Psoas muscle (tissue), 8 donors: ENCODE measurements at places on chromosomes 7 and 10.
A peak's percentile ranks its signal among the peaks of the same experiment; 100 is the strongest.

DNA sequence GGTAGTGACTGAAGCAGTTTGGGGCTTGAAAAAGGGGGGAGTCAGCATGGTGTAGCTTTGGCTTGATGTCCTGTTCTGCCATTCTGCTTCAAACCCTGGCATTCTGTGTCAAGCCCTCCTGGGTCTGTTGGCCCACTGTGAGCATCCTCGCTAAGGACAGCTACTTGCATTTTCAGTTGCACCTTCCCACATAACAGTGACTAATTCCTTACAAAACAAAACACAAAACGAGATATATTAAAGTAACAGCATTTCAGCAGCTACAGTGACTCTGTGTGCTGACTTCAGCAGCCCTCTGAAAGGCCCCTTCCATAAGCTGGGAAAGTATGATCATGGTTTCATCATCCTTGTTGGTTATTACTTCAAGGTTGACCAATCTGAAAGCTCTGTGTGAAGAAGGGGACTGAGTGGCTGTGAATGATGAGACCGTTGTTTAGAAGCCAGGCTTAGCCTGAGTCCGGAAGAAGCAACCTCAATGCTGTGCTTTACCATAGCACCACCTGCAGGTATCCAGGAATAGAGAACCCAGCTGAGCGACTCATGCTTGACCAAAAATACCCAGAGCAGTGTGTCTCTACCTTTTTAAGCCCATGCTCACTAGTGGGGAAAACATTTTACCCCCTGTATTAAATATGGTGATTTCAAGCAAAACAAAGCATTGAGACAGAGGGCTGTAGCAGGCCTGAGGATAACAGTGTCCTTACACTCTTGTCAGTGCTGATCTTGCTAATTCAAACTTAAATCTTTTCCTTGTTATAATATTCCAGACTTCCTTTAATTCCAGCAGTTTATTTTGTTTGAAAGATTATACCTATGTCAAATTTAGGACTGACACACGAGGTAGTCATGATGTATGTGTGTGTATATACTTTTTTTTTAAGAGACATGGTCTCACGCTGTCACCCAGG lies 42.6 kb upstream of the CC2D2B start:
- H3K27me3 ChIP-seq = no peaks in the 10 kb centered on the region
- no peak overlapping the region for H3K27ac ChIP-seq
- H3K36me3 ChIP-seq = peaks cover 17% of the 10 kb centered on the region

DNA sequence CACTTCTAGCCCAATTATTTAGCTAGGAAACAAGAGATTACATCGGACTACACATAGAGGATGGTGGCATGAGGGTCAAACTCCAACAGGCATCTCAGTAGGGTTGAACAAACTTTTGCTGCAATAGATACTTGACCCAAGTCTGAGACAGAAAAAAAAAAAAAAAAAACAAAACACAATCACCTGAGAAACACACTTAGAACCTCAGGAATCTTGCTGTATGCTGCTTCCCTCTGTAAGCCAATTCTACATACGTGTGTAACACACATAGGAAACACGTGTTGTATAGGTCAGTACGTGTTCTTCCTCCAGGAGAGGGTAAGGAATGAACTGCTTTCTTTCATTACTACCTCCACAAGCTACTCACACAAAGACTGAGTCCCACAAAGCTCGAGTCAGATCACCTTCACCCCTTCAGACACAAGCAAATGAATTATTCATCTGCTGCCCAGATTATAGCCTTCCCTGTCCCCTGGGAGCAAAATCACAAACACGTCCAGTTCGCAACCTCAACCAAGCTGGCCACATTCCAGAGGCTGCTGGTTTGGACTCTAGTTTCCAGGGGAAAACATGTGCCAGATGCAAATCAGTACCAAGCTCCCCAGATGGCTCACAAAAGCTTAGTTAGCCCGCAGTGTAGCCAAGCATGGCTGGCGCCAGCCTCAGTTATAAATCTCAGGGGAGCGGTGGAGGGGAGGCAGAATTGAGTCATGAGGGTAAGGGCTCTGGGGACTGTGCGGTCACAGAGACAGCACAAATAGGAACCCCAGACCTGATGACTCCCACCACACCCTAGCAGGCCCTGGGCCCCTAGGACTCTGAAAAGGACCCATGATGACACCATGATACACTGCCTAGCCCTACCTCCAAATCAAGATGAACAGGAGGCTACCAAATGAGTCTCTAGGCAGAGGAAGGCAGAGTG lies 15.1 kb downstream of the PSAP start:
- no peaks in the 10 kb centered on the region for H3K27me3 ChIP-seq
- DNase-seq = peak; percentile 72
- H3K36me3 ChIP-seq = peaks cover 4% of the 10 kb centered on the region
- peak overlapping the region; percentile 47 for H3K4me3 ChIP-seq
- peaks cover 80% of the 10 kb centered on the region for H3K4me1 ChIP-seq

DNA sequence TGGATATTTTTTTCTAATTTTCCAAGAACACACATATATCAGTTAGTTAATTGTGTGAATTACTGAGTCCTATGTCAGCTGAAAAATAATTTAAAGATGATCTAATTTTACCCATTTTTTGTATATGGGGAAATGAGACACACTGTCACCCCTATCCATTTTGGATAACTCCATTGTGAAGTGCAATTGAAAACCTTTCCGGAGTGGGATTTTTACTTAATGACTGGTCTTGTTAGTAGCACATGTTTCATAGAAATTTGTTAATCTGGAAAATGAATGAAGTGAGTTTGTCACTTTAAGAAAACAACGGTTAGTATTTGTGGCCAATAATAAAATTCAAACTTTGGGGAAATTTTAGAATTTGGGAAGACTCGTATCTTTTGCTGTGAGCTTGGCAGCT lies 2.0 kb downstream of the GARS1 start:
- peaks cover 21% of the 10 kb centered on the region for H3K4me1 ChIP-seq
- H3K36me3 ChIP-seq = peaks cover 33% of the 10 kb centered on the region
- no peak for DNase-seq
- peak overlapping the region; percentile 98 for H3K4me3 ChIP-seq

DNA sequence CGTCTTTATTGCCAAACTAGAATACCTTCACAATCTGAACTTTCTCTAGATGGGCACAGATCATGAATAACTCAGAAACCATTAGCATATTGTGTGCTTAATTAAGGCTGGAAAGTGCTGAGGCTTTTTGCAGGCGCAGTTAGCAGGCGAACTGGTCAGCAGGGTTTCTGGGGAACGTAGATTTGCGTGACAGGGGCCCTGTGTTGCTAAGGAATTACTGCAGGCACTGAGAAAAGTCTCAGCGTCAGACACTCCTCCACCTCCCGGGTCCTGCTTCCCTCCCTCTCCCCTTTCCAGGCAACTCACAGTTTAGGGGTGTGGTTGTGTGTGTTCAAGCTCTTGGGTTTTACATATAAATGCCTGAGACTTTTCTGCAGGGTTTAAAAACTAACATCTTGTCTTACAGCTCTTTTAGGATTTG lies 2.2 kb downstream of the MAP3K8 start:
- H3K4me1 ChIP-seq = peaks cover 52% of the 10 kb centered on the region
- no peaks in the 10 kb centered on the region for H3K27me3 ChIP-seq
- peak overlapping the region; percentile 93 for H3K4me3 ChIP-seq
- peak overlapping the region; percentile 90 for H3K27ac ChIP-seq
- peaks cover 3% of the 10 kb centered on the region for H3K36me3 ChIP-seq

DNA sequence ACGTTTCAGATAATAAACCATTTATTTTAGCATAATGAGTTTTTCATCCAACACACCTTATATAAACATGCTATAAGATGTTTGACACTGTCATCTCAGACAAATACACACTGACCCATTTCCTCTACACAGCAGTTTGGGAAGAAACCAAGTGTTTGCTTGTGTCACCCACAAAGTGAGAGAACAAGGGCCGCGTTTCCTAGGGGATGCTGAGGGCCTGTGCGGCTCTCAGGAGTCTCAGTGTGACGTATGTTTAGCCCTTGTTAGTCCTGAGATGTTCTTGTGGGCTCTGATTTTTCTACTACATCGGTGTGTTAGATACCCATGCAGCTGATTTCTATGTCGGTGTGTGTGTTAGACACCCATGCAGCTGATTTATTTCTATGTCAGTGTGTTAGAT lies 266.3 kb downstream of the DIP2C start:
- no peak for DNase-seq
- H3K4me1 ChIP-seq = no peaks in the 10 kb centered on the region
- H3K36me3 ChIP-seq = peaks cover 25% of the 10 kb centered on the region
- H3K27ac ChIP-seq = no peak overlapping the region
- H3K4me3 ChIP-seq = no peak overlapping the region

DNA sequence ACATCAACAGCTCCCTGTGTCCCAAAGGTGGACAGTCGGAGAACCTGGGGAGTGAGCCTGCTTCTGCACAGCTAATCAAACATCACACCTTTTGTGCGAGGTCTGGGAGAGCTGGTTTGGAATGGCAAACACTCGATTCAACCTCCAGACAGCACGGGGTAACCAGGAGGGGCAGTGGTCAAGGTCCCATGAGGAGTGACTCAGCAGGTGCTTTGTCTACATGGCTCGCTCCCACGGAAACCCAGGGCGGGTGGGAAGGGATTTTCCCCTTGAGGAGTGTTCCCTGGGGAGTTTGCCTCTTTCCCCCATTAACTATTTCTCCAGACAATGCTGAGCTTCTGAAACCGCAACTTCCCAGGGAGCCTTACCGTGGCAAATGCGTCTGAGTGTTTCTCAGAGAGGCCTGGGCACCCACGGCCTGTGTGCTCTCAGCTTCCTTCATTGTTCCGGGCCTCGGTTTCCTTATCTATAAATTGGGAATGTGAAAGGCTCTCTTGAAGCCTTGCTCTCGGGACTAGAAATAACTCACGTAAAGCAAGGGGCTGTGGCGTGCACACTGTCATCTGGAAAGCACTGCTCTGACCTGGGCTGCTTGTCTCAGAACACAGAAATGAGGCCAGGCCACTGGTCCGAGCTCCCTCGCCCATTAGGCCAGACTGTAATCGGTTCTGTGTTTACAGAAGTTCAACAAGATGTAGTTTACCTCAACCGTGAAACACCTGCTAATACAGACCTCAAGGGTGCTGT lies 14.0 kb upstream of the GTPBP4 start:
- DNase-seq = no peak
- H3K4me3 ChIP-seq = no peak overlapping the region
- no peaks in the 10 kb centered on the region for H3K27me3 ChIP-seq
- H3K4me1 ChIP-seq = peaks cover 10% of the 10 kb centered on the region
- no peak overlapping the region for H3K27ac ChIP-seq

DNA sequence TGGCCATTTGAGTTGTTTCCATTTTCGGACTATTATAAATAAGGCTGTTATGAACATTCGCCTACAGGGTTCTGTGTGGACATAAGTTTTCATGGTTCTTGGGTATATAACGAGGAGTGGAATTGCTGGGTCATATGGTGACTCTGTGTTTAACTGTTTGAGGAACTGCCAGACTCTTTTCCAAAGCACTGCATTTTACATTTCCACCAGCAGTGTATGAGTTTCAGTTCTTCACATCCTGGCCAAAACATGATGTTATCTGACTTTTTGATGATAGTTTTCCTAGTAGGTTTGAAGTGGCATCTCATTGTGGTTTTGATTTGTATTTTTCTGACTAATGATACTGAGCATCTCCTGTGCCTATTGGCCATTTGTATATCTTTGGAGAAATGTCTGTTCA lies 5.4 kb downstream of the SUV39H2 start:
- H3K4me1 ChIP-seq = peaks cover 18% of the 10 kb centered on the region
- H3K36me3 ChIP-seq = no peaks in the 10 kb centered on the region
- DNase-seq = no peak
- H3K27me3 ChIP-seq = no peaks in the 10 kb centered on the region

- H3K4me1 ChIP-seq = no peaks in the 10 kb centered on the region
- no peaks in the 10 kb centered on the region for H3K36me3 ChIP-seq
- DNase-seq = no peak
- peaks cover 39% of the 10 kb centered on the region for H3K27me3 ChIP-seq
- H3K4me3 ChIP-seq = no peak within 1 kb of the TSS
These were observed at the start of gene NXPH1 for GRCh38 chr7:8433477-8434289. NXPH1 (plus strand) TSS chr7:8433609.

GRCh38 chr7:96093435-96093834 lies 228.5 kb downstream of the SLC25A13 start:
- no peak overlapping the region for H3K27ac ChIP-seq
- no peaks in the 10 kb centered on the region for H3K27me3 ChIP-seq
- no peaks in the 10 kb centered on the region for H3K36me3 ChIP-seq
- DNase-seq = no peak
